ENCODE measurements at places on chromosomes 2 and 18.

DNA sequence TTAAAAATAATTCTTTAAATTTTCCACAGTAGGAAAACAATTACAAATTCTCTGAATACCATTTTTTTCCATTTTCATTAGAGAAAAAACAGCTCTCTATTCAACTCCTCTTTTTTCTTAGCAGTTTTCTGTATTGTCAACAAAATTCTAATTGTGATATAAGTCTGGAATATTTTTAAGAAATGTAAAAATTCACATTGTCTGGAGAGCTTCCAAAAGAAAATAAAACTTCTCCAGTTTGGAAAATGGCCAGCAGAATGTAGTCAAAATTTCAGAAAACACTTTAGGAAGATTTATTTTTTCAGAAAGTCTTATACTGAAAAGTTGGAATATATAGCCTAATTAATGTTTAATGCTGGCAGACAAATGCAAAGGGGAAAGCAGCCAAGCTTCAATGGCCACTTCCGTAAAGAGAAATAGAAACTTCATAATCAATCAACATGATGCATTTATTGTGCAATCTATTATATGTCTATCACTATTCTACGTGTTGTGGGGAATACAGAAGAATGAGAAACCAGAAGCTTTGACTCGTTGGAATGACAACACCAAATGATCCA lies 733.2 kb upstream of the PKDCC start:
- no peak for DNase-seq

DNA sequence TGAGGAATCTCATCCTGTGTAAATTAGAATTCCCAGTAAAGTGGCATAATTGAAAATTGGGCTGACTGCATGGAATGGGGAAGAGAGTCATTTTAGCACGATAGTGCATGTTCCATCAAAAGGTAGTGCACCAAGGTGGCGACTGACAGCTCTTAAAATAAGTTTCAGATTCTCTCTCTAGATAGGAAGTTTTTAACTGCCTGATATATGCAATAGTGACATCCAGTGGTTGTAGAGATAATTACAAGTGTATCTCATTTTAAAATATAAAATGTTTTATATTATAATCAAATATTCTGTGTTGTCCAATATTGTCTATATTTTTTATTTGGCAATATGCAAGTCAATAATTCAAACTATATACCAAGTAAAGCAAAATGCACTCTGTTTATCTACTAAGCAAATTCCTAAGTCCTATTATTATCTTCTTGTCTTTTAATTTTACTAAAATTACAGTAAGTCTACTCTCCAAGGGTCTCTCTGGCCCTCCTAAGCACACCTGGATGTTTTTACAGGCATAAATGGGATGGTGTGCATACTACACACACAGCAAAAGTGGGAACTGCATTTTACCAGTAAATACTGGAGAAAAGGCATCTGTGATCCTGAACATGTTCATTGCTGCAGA lies 397.7 kb upstream of the HNRNPA3 start:
- DNase-seq, result no peak

DNA sequence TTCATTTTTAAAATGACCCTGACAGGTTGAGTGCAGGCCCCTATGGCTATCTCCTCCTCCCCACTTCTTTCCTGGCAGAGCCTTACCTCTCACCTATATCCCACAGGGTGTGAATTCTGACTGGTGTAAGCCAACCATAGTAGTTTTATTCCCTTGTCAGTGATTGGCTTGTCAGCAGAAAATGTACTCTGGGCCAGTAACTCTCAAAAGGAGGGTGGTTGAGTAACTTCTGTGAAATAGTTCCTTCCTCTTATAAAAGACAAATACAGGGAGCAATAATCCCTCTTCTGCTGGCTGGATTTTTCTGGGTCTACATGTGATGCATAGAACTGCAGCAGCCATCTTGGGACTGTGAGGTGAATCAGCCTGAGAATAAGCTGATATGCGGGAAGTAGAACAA lies 83.4 kb downstream of the RAPH1 start:
- DNase-seq, result no peak

- DNase-seq, result no peak
Observed at GRCh38 chr2:130807659-130808385, 28.9 kb upstream of the ARHGEF4 start.

- DNase-seq, result no peak
Observed at GRCh38 chr18:59383851-59384250, 24.8 kb upstream of the LMAN1 start.

DNA sequence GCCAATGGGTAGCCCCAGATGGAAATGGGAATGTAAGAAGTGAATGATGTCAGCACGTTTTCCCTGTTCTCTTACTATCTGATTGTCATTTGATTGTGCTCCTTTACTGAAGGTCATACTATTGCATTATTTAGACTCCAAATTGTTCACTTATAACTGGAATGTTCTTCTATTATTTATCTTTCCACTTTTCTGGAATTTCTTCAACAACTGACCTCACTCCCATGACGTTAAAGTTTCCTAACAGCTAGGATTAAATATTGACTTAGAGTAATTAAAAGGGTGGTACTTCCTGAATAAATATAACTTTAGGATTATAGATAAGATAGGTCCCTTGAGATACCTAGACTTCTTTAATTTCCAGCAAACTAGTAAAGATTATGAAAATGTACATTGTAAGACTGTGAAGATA lies 10.9 kb upstream of the GULP1 start:
- no peak for DNase-seq

Measured in thoracic aorta (tissue), 2 donors.